ENCODE measurements at places on chromosomes 13 and 19. TPM values are rescaled to one million over a fixed set of nuclear protein-coding genes. Genes with fewer than 3 reads are reported as not detected.

DNA sequence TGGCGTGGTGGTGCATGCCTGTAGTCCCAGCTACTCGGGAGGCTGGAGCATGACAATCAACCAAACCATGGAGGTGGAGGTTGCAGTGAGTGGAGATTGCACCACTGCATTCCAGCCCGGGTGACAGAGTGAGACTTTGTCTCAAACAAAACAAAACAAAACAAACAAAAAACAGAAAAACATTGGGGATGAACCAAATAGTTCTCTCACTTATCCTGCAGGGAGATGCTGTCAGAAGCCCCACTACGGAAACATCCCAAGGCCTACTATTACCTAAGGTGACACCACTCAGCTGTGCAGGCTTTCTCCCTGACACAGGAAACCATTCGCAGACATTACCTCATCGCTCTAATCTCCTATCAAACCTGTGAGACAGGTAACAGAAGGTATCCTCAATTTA is 113.5 kb downstream of the FOXO1 start:
- no peak overlapping the region for H3K4me3 ChIP-seq
- H3K36me3 ChIP-seq, result no peaks in the 10 kb centered on the region
- H3K27ac ChIP-seq, result no peak overlapping the region
- H3K4me1 ChIP-seq, result no peaks in the 10 kb centered on the region
- H3K27me3 ChIP-seq, result no peaks in the 10 kb centered on the region
- DNase-seq, result no peak

DNA sequence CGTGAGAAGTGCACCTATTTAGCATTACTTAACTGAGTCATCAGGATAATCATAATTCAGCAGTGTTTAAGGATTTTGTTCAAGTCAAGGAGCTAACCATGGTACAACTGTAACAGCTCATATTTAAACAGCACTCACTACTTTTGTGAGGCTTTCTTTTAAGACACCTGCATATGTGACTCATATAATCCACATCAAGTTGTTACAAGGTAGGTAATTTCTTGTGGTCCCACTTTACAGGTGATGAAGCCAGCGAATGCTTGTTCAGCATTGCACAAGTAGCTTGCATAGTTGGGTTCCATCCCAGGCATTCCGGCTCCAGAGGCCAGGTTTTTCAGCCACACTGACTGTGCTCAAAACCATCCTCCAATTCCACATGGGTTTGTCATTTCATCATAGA is 569.2 kb downstream of the MYO16 start:
- no peaks in the 10 kb centered on the region for H3K27me3 ChIP-seq
- H3K4me1 ChIP-seq, result no peaks in the 10 kb centered on the region
- no peak overlapping the region for H3K4me3 ChIP-seq

GRCh38 chr13:84994582-84994981 is 804.6 kb downstream of the SLITRK6 start:
- no peaks in the 10 kb centered on the region for H3K4me1 ChIP-seq
- no peaks in the 10 kb centered on the region for H3K27me3 ChIP-seq
- no peaks in the 10 kb centered on the region for H3K36me3 ChIP-seq
- H3K4me3 ChIP-seq, result no peak overlapping the region
- peak overlapping the region; percentile 37 for H3K27ac ChIP-seq
- DNase-seq, result no peak

- H3K4me3 ChIP-seq, result no peak overlapping the region
- no peaks in the 10 kb centered on the region for H3K36me3 ChIP-seq
- no peak overlapping the region for H3K27ac ChIP-seq
- no peak for DNase-seq
- H3K27me3 ChIP-seq, result peaks cover 5% of the 10 kb centered on the region
Observed at GRCh38 chr19:54551293-54551692, 22.3 kb upstream of the LILRA2 start.

DNA sequence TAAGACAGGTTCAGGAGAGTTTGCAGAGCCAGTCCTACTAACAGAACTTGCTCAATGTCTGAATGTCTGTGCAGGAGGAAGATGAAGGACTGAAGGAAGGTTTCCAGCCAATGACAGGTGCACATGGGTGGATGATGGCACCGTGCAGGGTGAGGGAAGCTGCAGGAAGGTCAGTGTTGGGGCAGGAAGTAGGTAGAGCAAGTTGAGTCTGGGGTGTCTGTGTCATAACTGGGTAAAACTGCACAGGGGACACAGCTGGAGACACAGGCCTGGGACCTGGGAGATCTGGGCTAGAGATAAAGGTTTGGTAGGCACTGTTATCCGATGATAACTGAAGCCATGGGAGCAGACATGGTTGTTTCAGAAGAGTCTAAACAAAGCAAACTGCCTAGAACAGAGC is 116.9 kb downstream of the USP12 start:
- no peak overlapping the region for H3K27ac ChIP-seq
- DNase-seq, result no peak
- H3K4me3 ChIP-seq, result no peak overlapping the region
- no peaks in the 10 kb centered on the region for H3K27me3 ChIP-seq

- no peak for DNase-seq
- H3K4me1 ChIP-seq, result peaks cover 91% of the 10 kb centered on the region
- peak overlapping the region; percentile 29 for H3K4me3 ChIP-seq
- H3K36me3 ChIP-seq, result peaks cover 93% of the 10 kb centered on the region
Observed at GRCh38 chr19:38669552-38669951, 22.1 kb downstream of the ACTN4 start.

- no peaks in the 10 kb centered on the region for H3K27me3 ChIP-seq
- H3K36me3 ChIP-seq, result no peaks in the 10 kb centered on the region
- no peaks in the 10 kb centered on the region for H3K4me1 ChIP-seq
- no peak for DNase-seq
Observed at GRCh38 chr13:90680826-90681225, 666.7 kb upstream of the MIR17HG start.

DNA sequence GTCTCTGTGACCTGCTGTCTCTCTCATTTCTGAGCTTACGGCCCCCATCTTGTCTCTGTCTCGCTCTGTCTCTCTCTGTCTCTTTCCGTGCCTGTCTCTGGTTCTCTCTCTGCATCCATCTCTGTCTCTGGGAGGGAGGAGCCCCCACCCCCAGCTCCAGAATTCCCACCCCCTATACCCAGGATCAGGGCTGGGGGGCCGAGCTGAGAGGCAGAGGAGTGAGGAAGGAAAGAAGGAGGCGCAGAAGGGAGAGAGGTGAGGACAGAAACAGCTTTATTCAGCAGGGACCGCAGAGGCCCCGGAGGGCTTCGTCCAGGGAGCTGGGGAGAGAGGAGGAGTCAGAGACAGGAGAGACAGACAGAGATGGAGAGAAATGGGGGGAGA is 14.0 kb downstream of the JOSD2 start:
- H3K27ac ChIP-seq, result no peak overlapping the region
- peaks cover 3% of the 10 kb centered on the region for H3K4me1 ChIP-seq
- DNase-seq, result no peak
- peaks cover 4% of the 10 kb centered on the region for H3K36me3 ChIP-seq

Gene SIGLEC10
- total RNA-seq, result not detected

Gene C3
- total RNA-seq, result 658 TPM

Measured in Calu3 (cell line).